ENCODE measurements at places on chromosomes 12 and 14.

DNA sequence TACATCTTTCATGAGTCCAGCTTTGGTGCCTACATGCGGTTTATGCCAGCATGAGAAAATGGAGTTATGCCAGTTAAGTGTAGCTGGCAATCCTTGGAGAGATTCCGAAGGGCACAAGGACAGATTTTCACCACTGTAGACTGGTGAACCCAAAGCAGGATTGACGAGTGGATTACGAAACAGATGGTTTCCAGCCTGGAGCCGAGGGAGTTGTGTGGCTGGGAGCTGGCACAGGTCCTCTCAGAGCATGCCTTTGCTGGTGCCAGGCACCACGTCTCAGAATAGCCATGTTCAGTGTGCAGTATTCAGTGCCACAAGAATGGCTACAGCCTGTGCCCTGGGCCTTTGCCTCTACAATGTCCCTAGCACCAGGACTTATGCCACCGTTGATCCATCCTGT lies 13.2 kb downstream of the KCNH3 start:
- DNase-seq, result no peak

DNA sequence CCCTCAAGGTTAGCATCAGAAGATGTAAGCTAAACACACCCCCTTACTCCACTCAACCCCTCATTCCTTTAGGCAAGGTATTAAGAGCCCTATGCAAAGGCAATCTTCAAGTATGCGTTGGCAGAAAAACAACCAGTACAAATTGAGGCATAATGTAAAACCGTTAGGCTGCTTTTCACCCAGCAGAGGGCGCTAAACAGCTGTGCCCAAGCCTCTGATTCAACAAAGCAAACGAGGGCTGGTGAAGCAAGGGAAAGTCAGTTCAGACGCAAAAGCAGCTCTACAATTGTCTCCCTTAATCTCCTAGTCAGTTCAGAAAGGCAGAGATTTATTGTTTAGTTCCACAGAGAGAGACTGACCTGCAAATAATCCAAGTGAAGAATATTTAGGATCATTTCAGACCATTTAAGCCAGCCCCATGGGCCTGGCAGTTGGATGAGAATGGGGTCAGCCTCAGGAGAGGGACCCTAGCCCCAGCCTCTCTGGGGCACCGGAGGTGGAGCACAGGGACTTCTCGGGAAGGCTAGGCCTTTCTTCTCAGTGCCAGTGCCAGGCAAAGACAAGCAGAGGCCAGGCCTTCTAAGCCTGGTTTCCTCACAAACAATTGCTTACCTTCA lies 23.5 kb downstream of the DCAF5 start:
- DNase-seq, result no peak

GRCh38 chr12:132560614-132561426 lies 49.6 kb downstream of the LRCOL1 start:
- peak; percentile 35 for DNase-seq

- DNase-seq, result no peak
These were observed at the start of gene TMEM119 for GRCh38 chr12:108597559-108598471. TSS of gene TMEM119 (minus strand) at chr12:108598084. CDS start at chr12:108592383, 5,701 bp downstream.

GRCh38 chr12:39993268-39993667 lies 112.6 kb downstream of the SLC2A13 start:
- DNase-seq, result no peak

DNA sequence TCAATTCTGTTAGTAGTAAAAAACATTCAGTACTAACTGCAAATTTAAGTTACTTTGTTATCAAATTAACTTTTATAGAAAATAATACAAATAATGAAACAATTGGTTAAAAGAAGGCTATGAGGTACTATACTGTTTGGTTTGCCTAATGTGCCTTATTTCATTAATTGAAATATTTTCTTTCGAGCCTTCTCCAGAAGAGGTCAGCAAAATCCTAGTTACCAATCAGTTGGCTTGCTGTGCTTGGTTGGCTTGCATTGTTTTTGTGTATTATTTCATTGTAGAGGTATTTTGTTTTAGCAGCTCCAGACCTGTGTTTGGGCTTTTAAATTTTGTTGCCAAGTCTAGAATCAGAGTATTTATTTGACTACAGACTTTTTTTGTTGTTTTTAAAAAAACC lies 68.5 kb downstream of the AEBP2 start:
- DNase-seq, result no peak

GRCh38 chr12:122187466-122187865 lies 4.5 kb downstream of the LRRC43 start:
- DNase-seq, result no peak

- no peak for DNase-seq
These were observed 9.4 kb downstream of the STYK1 start for GRCh38 chr12:10664499-10664898.

DNA sequence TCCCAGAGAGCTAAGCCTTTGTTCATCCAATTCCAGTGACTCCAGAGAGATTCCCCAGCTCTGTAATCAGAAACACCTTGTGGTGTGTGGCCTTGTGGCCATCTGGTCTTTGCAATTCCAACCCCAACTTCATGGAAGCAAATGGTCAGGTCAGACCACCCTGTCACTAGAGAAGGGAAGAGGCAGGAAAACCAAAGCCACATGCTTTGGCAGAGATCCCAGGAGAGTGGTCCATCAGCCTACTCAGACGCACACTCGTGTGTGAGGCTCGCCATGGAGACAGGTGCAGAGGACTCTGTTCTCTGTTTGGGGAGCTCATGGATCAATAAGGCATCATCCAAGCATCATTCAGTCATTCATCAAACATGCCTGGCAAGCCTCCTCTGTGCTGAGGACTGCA lies 46.2 kb upstream of the TUNAR start:
- no peak for DNase-seq

GRCh38 chr12:57435293-57435692 lies 709 bp downstream of the INHBC start:
- DNase-seq, result no peak

DNA sequence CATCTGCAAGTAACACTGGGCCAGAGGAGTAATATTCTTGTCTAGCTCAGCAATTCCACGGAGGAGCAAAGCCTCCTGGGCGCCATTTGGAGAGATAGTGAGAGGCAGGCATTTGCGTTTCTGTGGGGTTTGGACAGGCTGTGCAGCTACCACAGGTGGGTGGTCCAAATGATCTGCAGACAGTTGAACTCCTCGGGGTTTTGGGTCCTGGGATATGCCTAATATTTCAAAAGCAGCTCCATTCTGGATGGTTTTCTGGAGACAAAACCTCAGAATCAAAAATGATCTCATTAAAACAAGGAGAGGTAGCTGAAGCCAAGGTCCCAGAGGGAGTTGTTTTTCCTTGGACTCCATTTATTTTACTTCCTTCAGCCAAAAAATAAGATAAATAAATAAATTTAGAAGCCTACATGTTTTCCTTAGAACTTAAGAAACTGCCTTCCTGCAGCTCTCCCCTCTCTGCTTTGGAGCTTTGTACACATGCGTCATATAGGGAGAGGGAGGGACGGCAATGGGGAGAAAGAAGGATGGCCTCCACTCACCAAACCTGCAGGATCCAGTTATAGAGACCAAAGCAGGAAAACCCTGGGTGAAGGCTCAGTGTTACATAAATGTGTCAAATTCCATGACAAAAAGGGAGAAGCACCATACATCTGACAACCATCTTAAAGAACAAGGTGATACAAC lies 227.3 kb upstream of the DAAM1 start:
- no peak for DNase-seq
